Stimulated activated CD8-positive, alpha-beta memory T cell treated with anti-CD3 and anti-CD28 coated beads, Interleukin-7, amount 100 ng/mL, for 24 hours (primary cell): ENCODE measurements at places on chromosomes 7 and 10.

DNA sequence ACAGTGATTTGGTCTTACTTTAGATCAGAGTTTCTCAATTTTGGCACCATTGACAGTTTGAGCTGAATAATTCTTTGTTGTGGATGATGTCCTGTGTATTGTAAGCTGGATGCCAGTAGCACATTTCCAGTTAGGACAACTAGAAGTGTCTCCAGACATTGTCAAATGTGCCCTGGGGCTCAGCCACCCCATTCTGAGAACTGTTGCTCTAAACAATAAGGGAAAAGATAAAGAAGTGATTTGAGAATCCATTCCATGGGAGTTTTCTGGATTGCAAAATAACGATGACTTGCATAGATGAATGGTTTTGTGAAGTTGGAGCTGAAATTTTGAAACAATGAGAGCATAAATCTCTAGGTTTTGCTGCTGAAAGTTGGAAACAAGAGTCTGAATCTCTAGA, 44.6 kb downstream of the NUP205 start:
- DNase-seq = no peak

DNA sequence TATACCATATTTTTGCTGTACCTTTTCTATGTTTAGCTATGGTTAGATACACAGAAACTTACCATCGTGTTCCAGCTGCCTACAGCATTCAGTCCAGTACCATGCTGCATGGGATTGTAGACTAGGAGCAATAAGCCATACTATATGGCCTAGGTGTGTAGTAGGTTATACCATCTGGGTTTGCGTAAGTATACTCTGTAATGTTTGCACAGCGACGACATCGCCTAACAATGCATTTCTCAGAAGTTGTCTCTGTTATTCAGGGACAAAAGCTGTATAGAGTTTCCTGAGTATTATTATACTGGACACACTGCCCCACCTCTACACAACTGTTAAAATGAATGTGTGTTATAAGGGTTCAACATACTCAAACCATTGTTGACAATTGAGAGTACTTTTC, 93.8 kb upstream of the MKI67 start:
- DNase-seq = no peak

DNA sequence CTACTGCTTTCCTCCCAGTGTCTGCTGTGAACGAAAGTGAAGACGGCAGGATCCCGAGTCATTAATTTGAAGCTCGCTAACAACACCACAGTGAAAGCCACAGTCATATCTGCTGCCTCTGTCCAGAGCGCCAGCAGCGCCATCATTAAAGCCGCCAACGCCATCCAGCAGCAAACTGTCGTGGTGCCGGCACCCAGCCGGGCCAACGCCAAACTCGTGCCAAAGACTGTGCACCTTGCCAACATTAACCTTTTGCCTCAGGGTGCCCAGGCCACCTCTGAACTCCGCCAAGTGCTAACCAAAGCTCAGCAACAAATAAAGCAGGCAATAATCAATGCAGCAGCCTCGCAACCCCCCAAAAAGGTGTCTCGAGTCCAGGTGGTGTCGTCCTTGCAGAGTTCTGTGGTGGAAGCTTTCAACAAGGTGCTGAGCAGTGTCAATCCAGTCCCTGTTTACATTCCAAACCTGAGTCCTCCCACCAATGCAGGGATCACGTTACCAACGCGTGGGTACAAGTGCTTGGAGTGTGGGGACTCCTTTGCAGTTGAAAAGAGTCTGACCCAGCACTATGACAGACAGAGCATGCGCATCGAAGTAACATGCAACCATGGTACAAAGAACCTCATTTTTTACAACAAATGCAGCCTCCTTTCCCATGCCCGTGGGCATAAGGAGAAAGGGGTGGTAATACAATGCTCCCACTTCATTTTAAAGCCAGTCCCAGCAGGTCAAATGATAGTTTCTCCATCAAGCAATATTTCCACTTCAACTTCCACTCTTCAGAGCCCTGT, 94.8 kb upstream of the KCNMA1 start:
- no peak for DNase-seq

GRCh38 chr7:103795787-103796186, 193.7 kb downstream of the RELN start:
- DNase-seq = no peak

DNA sequence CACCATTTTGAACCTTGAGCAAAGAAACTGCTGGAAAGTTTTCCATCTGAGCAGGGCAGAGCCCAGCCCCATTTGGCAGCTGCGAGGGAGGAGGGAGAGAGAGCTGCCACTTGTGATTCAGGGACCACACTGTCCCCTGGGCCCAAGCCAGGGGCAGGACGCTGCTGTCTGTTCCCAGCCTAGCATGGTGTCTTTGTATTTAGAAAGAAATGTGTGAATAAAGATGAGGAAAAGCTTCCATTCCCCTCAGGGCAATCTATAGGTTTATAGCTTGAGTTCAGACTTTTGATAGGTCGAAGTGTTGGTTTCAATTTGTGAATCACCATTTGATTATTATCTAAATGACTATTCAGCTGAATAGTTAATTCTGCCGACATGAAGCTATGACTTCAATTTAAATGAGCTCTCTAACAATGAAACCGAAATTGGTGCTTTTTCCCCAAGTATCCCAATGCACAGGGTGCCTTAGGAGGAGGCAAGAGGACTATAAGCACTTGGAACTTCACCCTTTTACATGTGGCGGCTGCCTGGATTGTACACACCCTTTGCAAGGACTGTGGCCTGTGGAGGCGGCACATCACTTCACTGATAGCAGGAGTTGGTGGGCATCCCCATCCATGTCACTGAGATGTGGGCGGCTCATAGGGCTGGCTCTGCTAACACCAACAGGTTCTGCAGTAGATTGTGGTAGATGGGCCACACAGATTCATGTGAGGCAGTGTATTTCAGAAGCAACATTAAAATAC, 223.5 kb downstream of the CCDC3 start:
- no peak for DNase-seq

DNA sequence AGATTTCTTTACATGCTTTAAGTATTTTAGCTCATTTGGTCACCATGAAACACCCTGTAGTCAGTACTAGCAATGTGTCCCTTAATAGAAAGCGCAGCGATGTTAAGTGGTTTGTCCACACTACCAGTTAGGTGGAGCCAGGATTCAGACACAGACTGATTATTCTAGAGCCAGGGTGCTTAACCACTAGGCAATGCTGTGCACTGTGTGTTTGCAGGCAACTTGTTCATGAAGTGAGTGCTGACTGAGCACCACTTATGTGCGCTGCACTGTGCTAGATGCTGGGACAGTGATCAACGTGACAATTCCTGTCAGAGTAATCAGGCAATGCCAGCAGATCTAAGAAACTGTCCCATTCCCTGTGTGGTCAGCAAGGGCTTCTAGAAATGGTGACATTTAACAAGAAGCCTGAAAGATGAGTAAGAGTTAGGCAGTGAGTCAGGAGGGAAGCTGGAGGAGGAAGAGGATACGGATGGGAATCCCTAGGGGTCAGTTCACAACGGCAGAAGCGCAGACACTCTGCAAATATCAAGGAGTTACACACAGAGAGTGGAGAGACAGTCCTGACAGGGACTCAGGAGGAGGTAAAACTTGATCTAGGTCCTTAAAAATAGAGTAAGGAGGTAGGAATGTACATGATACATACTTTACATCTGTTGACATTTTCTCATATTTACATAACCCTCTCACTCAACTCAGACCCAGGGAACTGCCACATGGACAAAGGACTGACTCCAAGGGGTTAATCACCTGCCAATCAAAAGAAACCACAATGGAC, 69.7 kb upstream of the EGR2 start:
- DNase-seq = no peak

DNA sequence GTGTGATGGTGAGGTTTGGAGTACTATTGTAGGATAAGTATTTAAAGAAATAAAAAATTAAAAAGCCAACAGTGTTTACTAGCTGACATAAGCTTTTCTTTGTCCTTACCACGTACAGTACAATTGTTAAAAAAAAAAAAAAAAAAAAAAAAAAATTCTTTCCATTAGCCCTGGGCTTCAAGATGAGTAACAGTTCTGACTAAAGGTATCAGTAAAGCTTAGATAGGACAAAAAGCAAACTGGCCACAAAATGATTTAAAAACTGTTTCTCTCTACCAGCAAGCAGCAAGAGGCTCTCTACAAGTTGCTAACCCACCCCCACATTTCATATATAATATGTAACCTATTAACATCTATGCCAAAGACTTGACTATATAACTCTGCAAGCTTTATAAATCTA, 17.5 kb downstream of the HYCC1 start:
- DNase-seq = no peak

DNA sequence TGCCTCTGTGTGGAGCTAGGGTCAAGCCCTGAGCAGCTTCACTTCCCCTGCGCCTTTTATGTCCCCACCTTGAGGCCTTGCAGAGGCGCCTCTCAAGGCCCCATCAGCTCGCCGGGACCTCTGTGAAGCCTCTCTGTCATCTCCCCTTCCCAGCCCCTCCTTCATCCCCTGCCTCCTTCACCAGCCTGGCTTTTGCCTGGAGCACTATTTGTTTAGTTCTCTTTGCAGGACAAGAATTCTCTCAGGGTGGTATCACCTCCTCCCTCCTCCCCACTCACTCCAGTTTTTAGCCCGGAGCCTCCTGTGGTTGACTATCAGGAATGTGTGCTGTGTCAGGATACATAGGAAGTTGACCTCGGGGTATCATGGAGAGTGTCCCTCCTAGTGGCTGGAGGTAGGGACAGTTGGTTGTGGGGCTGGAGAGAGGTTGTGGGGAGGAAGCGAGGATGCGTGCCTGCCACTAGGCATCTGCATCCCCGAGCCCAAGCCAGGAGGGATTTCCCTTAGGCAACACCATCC, 89.8 kb upstream of the ANLN start:
- no peak for DNase-seq

DNA sequence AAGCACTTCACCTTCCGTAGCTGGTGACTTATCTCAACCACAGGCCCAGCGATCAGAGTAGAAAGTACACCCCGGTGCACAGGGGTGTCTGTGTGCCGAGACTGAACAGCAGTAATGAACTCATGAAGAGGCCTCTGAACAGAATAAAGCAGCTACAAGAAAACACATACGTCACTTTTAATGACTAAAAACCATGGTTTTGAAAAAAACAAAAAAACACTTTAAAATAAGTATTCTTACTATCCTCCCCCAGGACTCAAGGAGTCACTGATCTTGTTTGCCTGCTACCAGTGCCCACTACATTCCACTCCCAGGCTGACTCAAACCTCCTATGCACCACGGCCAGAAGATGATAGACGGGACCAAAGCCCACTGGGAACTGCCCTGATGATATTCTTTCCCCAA, 53.8 kb downstream of the NCAPG2 start:
- no peak for DNase-seq

DNA sequence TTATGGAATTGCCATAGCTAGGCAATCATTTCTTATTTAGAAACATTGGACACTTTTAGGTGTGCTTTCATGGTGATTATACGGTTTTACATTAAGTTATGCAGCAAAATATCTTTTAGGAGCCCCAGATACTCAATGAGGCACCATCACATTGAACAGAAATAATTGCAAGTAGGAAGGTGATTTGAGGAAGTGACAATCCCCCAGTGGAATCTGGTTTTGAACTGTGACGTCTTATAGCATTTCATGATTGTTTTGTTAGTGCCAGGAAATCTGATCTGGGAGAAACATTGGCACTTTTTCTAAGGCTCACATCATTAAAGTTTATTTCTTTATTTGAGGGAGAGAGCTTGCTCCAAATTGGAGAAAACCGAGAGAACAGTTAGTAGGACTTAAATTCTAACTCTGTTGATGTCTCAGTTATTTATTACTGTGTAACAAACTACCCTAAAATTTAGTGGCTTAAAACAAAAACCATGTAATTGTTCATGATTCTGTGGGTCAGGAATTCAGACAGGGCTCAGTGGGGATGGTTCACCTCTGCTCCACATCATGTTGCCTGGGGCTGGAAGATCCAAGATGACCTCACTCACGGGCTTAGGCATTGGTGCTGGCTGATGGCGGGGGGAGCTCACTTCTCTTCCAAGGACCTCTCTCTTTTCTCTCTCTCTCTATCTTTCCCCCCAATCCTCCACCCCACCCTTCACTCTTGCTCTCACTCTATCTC, 78.2 kb upstream of the STEAP1B start:
- DNase-seq = no peak

DNA sequence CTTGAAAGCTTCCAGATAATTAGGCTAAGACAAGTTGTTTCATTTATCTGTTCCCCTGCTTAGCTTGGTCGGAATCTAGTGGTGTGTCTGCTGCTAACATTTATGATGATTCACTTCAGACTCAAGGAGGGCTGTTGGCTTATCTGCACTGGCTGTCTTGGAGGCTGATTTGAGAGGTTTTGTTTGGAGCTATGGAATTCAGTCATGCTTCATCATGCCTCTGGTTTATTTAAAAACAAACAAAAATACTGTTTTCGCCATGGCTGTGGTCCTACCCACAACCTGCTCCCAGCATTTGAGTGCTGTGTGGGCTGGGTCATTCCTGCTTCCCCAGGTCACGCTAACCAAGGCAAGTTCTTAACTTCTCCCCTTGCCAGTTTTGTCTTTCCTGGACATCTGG, 11.7 kb upstream of the ARPC1B start:
- DNase-seq = no peak

DNA sequence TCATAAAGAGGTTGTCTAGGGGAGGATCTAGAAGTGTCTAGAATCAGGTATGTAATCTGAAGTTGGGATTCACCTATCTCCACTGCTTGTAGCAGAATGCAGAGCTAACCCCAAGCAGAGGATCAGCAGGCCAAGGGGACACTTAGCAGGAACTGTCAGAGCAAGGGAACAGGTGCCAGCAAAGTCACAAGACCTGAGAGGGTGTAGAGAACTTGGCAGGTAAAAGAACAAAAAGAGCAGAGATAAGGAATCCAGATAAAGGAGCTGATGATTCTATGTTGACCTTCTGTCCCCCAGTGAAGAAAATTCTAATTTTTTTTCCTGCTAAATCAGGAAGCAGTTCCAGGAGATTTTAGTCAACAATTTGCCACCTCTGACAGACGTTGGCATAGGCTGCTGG, 91.4 kb upstream of the CCDC71L start:
- no peak for DNase-seq

DNA sequence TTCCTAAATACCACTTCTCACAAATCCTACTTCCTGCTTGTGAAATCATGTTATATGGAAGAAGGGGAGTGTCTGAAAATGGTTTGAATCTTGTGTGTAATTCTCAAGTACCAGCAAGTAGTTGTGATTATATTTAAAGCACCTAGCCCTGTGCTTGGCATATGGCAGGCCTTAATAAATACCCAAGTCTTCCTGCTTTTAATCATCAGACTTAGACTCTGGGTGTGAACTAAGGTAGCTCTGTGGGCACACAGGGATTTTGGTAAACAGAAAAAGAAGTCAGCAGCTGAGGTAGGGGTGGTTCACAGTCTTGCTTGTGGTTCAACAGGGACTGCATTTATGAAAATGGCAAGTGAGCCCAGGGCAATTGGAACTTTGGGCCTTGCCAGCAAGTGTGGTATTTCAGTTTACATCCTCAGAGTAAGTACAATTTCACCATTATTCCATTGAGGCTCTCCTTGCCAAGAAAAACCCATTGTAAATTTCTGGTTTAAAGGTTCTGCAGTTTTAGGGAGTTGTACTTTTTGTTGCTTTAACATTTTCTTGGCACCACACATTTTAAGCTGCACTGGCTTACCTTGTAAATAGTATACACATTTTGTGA, 215.5 kb downstream of the AUTS2 start:
- no peak for DNase-seq
